ENCODE measurements at places on chromosomes 5 and 9.
A peak's percentile ranks its signal among the peaks of the same experiment; 100 is the strongest.

- no peak for DNase-seq
These were observed 1.3 kb upstream of the ITGA1 start for GRCh38 chr5:52786391-52786790.

- DNase-seq, result no peak
These were observed 314.5 kb upstream of the TLE4 start for GRCh38 chr9:79257228-79257781.

DNA sequence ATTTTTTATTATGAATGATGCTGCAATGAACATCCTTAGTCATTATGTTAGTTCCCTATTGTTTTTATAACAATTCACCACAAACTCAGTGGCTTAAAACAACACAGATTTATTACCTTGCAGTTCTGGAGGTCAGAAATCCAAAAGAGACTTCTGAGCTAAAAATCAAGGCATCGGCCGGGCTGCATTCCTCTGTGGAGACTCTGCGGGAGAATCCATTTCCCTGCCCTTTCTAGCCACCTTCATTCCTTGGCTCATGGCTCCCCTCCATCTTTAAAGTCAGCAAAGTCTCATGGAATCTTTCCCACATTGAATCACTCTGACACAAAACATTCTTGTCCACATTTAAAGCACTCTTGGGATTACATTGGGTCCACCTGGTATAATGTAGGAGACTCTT lies 38.6 kb downstream of the SNX18 start:
- no peak for DNase-seq

- no peak for DNase-seq
These were observed 933.6 kb downstream of the CDH12 start for GRCh38 chr5:21919414-21920022.

- DNase-seq, result no peak
These were observed 19.3 kb upstream of the STRBP start for GRCh38 chr9:123287639-123288038.

DNA sequence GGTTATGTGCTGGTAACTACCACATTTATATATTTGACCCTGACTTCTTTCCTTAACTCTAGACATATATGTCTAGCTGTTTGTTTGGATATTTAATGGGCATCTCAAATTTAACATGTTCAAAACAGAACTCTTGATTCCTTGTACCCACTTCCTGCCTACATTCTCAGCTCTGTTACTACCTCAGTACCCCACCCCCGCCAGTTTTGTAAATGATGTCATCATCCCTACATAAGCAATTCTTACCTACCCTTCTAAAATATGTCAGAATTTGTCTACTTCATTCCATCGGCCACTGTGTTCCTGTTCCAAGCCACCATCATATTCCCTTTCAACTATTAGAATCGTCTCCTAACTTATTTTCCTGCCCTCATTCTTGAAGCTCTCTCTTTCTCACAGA lies 4.8 kb downstream of the RAD50 start:
- DNase-seq, result no peak

DNA sequence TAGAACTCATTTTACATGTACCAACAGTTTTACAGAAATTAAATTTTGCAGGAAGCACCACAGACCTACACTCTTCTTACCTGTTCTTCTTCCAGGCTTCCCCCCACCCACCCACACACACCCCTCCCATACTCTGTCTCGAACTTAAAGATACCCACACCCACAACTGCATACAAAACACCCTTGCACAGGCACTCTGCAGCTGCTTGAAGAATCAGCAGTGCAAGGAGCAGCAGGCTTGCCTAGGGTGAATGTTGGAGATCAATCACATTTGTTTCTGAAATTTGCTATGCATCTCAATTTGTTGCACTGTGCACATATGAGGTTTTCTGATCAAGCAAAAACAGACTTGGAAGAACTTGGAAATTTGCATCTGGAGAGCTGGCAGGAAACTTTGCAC lies 77.5 kb upstream of the TGFBR1 start:
- no peak for DNase-seq

DNA sequence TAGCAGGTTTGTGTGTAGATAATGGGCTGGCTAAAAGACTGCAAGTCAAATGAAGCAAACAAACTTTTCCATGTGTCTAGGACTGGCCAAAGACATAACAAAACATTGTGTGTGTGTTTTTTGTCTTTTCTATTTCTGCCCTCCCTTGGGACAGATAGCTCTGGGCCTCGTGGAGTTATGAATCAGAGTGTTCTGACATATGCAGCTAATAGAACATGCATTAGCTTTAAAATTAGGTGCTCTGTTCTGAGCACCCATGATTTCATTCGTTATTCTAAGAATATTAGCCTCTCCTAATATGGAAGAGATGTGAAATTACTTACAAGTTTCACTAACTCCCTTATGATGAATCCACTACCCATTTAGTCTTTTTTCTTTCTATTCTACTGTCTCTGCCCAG lies 367.3 kb upstream of the PAPPA start:
- DNase-seq, result peak; percentile 21

DNA sequence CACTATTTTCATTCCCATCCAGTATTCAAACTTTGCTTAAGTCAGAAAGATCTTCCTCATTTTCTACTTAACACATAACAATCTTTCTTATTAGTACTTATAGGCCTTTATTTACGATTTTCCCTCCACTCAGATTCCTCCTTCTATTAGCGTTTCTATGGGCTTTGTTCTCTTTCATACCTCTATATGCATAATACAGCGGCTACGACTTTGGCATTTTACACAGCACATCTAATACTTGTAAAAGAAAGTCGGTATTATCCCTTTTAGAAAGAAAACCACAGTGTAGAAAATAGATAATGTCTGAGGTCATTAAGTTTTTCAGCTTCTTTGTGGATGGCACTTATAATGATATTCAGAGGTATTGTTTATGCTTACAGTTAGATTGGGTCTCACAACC lies 8.4 kb downstream of the RBM18 start:
- DNase-seq, result no peak

GRCh38 chr9:126372716-126373115 lies 46.1 kb downstream of the MVB12B start:
- no peak for DNase-seq

DNA sequence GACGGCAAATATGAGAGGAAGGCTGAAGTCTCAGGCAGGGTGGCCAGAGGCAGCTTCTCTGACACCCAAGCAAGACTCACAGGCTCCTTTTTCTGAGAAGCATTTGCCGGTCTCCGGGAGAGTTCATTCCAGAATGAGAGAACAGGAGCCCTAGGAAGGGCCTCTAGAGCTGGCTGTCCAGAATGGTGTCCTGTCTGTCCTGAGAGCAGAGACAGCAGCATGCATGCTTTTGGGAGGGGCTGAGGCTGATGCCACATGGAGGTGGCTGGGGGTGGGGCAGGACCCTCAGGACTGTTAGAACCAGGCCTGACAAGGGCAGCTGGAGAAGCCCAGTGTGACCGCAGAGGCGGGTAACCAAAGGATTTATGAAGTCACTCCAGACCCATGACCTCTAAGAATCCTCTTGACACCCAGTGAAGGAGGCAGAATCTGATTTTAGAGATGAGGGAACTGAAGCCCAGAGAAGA lies 60.0 kb downstream of the SHB start:
- no peak for DNase-seq

GRCh38 chr5:3845230-3845629 lies 249.6 kb downstream of the IRX1 start:
- DNase-seq, result no peak

GRCh38 chr9:109114670-109115069 lies 5.1 kb downstream of the TMEM245 start:
- no peak for DNase-seq

DNA sequence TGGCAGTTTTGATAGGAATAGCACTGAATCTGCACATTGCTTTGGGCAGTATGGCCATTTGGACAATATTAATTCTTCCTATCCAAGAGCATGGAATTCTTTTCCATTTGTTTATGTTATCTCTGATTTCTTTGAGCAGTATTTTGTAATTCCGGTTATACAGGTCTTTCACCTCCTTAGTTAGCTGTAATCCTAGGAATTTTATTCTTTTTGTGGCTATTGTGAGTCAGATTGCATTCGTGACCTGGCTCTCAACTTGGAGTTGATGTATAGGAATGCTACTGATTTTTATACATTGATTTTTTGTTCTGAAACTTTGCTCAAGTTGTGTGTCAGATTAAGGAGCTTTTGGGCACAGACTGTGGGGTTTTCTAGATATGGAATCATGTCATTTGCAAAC lies 24.0 kb downstream of the TMEM161B start:
- DNase-seq, result no peak

All from brain pericyte (primary cell).